ENCODE measurements at places on chromosomes 1 and 21.

DNA sequence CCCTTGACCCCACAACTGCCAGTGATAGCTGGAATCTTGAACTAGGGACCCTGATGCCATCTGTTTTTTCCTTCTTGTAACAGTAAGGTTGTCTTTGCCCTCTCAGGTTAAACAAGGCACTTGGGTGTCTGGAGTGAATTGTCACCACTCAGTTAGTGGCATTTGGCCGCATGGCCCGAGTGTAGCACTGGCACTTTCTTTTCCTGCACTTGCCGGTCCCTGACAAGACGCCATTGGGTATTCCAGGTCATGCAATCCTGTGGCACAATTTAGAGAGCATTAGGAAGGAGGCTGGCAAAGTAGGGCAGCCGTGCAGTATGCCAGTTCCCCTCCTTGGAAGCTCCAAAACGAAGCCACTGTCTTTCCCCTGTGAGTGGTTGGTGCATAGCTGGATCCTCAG lies 70.8 kb downstream of the MRPS6 start:
- DNase-seq: no peak

DNA sequence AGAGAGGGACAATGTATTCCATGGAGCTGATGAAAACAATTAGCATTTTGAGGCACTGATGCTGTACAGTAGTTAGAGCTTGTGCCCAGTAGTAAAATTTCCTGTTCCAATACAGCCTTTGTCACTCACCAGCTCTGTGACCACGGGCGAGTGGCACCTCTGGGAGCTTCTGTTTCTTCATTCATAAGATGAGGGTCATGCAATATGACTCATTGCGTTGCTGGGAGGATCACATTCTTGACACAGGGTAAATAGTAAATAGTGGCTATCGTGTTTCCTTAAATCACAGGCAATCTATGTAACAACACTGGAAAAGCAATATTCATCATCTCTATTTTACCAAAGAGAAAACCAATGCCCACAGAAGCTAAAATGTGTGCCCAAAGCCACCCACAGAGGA lies 4.5 kb upstream of the LRRC52 start:
- no peak for DNase-seq

GRCh38 chr1:160685266-160685665 lies 26.4 kb downstream of the CD48 start:
- no peak for DNase-seq

- DNase-seq: no peak
These were observed 76.4 kb upstream of the IFFO2 start for GRCh38 chr1:19032701-19033514.

GRCh38 chr1:182317611-182318161 lies 73.9 kb downstream of the GLUL start:
- DNase-seq: no peak

All from T-helper 1 cell (primary cell).